ENCODE measurements at places on chromosomes 11 and 22.

DNA sequence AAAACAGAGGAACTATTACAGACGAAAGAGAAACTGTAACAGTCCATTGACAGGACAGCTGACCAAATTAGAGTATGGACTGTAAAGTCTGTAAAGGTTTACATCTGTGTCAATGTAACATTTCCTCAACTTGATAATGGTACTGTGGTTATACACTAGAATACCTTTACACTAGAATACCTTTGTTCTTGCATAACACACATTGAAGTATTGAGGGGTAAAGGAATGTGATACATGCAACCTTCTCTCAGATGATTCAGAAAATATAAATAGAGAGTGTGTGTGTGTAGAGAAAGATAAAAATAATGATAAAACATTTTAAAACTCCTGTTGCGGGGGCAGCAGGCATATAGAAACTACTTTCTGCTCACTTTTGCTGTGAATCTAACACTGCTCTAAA, 5.6 kb upstream of the EEF1G start:
- no peak for DNase-seq

- DNase-seq: no peak
Measured at GRCh38 chr11:30758012-30758411, 171.9 kb upstream of the MPPED2 start.

GRCh38 chr11:113555071-113555619, 79.9 kb upstream of the DRD2 start:
- no peak for DNase-seq

DNA sequence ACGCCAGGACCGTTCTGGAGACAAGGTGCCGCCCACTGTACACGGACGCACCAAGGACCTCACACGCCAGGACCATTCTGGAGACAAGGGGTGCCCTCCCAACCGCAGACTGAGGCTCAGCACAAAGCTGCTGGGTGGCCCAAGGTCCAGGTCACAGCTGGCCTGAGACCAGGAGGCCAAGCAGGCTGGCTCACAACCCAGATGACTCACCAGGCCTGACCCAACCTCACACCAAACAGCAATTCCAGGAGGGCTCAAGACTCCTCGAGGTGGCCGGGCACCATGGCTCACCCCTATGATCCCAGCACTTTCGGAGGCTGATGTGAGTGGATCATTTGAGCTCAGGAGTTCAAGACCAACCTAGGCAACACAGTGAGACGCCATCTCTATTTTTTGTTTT, 14.8 kb downstream of the BRD1 start:
- DNase-seq: no peak

DNA sequence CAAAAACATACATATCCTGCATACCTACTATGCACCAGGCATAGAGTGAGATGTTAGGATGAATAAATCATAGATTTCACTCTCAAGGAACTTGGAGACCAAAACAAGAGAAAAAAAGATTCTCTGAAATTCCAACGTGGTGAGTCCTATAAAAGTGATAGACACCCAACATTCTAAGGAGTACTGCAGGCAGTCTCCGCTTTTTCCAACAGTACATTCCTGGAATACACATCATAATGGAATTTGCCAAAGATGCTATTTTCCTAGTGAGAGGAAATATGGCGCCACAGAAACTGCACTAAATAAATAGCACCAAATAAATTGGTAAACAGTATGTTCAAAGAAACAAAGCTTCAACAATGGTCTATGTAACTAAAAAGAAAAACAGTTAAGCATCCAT, 6.0 kb downstream of the TMEM123 start:
- DNase-seq: no peak

- DNase-seq: no peak
Measured at GRCh38 chr11:112977755-112978154, 16.5 kb downstream of the NCAM1 start.

DNA sequence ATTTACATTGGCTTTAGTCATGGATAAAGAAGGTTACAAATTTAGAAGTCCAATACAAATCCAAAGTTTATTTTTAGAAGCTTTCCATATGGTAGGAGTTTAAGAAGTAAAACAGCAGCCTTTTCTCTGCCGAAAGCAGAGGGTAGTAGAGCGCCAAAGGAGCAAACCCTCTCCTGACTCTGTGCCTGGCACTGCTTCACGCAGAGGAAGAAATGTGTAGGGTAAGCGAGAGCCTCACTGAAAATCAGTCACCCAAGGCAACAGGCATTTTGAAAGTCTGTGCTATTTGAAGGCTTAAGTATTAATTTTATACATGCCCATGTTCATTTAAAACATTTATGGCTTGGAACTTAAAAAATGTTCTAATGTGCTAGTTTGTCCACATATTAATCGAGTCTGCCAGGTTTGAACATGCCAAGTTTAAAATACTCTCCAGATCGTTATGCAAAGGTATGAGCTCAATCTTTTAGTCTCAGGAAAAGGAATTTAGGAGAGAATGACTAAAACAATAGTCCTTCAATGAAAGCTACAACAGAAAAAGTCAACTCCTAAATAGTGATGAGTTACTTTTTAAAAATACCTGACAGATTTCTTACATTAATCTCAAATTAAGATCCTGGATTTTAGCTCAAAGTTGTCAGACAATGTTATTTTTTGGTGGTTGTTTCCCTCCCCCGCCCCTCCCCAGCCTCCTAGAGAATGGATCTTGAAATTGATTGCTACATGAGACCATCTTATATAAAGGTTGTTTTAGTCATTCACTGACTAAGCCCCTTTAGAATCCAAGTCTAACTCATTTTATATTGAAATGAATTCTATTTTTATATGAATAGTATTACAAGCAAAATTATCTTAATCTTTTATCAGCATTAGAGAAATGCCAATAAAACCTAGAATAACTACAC, 38.7 kb downstream of the MRTFA start:
- DNase-seq: no peak

- no peak for DNase-seq
Measured at GRCh38 chr11:87030458-87031054, 7.2 kb upstream of the TMEM135 start.

DNA sequence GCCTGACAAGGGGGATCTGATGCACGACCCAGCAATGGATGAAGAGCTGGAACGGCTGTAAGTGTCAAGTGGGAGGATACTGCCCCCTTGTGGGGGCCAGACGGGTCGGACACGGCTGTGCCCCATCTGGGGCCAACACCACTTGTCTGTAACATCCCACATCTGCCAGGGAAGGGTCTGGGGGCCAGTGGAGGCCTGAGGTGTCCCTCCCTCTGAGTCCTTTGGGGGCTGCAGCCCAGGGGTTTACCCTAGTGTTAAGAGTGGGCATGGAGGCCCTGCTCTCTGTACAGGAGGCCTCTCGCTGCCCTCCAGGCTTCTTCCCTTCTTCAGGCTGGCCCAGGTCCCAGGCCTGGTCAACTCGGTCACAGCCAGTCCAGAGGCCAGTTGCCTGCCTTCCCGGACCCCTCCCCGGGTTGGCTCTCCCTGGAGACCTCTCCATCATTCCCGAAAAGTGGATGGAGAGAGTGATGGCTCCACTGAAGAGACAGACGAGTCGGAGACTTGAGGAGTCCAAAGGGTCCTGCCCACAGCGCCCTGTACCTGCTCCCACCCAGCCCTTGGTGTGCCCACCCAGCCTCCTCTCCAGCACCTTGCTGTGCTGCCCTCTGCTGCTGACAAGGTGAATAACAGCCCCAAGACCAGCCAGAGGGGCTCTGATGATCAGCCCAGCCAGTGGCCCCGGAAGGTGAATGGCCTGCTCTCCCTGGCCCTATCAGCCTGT, 15.4 kb downstream of the ARFGAP2 start:
- no peak for DNase-seq

DNA sequence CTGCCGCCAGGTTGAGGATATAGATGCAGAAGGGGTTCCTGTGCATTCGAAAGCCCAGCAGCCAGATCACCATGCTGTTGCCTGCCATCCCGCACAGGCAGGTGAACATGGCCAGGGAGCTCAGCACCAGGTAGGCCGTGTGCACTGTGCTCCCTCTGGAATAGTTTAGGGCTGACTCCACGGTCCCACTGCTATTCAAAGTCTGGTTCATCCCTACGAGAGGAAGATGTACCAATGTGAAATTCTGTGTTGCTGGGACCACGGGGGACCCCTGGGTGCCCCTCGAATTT, at the start of gene MRGPRD:
Gene MRGPRD, minus strand, starts transcription at position 211 of the 290 bp plus-strand sequence. Its CDS starts 0 bp downstream, at position 211.
- no peak for DNase-seq

- no peak for DNase-seq
Measured at GRCh38 chr11:105713696-105714095, 103.8 kb downstream of the GRIA4 start.

DNA sequence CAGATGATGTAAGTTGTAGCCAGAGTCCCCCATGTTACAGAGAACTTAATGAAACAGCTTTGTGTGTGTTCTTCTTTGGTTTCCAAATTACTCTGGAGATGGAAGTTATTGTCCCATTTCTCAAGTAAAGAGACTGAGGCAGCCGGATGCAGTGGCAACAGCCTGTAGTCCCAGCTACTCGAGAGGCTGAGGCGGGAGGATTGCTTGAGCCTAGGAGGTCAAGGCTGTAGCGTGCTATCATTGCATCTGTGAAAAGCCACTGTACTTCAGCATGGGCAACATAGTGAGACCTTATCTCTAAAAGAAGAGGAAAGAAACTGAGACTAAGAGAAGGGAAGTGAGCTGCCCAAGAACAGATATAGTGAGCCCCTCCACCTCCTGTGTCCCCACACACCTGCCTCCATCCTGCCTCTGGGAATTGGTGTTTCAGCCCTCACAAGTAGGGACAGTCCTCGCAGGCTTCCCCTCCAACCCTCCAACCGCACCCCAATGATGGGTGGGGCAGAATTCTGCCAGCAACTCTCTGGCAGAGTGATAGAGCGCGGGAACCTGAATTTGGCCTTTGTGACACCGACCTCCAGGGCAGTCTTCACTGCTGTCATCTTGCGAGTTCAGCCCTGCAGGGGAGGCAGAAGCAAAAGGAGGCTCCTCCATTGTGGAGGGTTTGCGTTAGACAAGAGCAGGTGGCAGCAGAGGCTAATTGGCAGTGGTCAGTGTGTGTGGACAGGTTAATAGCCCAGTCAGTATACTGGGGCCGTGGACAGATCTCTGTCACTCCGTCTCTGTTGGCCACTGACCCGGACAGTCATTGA, 1.6 kb downstream of the PDXP start:
- no peak for DNase-seq

- DNase-seq: no peak
Measured at GRCh38 chr11:121958323-121958970, 157.6 kb downstream of the BLID start.

DNA sequence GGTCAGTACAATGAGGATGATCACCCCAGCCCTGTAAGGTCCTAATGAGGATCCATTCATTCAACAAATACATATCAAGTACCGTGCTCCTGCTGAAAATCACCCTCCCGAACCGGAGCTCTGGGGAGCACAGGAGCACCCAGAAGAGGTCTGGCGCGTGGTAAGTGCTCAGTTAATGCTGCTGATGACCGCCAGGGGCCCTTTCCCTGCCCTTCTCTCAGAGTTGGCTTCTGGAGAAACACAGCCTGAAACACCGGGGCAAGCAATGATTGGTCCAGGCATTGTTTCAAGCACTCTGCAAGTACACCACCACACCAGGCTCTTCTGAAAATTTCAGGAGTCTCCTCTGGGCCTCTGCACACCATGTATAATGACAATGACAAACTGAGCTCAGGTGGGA, 3.8 kb upstream of the CCDC86 start:
- no peak for DNase-seq

DNA sequence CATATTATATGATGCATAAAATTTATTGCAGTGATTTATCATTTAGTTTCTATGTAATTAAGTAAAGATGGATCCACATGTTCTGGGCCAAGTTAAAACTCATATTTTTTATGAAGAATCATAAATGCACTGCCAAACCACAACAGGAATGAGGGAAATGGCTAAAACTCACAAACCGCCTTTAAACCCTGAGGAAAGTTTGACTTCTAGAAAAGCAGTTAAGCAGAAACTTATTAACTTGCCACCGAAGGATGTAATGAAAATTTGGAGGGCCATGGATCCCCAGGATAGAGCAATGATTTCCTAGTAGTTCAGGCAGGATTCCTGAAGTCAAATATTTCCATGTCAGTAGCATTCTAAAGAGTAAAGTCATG, 218.3 kb upstream of the CTSC start:
- no peak for DNase-seq

- no peak for DNase-seq
Measured at GRCh38 chr22:32571761-32572160, 97.2 kb downstream of the FBXO7 start.

DNA sequence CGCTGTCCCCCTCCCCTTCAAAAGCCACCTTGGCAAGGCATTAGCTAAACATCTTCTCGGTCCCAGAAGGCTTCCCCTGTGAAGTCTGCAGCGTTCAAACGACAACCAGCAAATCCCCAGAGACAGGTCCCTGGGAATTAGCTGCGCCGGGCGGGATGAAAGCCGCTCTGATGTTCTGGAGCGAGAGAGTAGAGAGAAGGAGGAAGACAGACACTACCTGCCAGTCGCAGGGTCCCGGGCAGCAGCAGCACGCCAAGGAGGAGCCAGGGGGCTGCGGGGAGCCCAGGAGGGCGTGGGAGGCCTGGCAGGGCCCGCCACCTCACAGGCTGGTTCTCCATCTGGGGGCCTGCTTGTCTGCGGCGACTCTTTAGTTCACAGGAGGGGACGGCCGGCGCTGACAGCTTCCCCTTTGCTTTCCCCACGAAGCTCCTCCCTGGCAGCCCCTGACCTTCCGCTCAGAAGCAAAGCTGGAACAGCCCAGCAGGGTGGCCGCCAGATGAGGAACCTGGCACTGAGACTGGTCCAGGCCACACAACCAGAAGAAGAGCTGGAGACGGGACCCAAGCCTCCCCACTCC, at the start of gene NFAM1:
Gene NFAM1, minus strand, starts transcription at position 384 of the 577 bp plus-strand sequence. Its CDS starts 46 bp downstream, at position 338.
- DNase-seq: no peak

DNA sequence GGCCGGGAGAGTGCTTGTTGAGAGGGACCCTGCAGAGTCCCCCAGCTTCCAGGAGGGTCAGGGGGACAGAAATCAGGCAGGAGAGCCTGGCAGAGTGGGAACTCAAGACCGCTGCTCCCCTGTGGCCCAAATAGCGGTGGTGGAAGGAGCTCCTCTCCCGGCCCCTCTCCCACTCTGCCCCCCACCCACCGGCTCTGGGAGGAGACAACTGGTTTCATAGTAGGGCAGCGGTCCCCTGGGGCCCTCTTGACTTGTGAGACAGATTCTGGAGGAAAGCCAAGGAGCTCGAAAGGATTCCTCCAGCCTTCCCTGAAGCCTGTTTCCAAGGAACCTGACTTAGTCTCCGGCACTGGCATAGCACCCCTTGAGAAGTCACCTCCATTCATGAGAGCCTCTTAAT, 10.1 kb downstream of the PKNOX2 start:
- no peak for DNase-seq

DNA sequence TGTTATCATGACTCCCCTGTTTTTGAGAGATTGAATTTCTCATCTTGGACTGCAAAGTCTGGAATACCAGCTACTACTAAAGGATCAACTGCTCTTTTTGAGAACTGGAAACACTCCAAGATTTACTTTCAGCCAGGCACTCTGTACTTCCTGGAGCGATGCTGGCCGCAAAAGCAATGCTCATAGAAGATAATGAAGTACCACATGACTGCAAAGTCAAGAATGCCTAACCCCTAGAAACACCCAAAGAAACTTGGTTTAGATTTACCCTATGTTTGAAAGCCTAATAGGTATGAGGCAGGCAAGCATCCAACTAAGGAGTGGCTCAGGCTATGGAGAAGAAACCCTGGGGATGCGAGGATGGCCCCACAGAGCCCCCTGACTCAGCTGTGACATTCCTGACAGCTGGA, 47.7 kb upstream of the ARHGAP20 start:
- DNase-seq: no peak
